T follicular helper cell (primary cell): ENCODE measurements at places on chromosomes 2 and 18.
A peak's percentile ranks its signal among the peaks of the same experiment; 100 is the strongest.

- DNase-seq: no peak
Observed at GRCh38 chr18:56238576-56238975, 399.8 kb downstream of the TXNL1 start.

DNA sequence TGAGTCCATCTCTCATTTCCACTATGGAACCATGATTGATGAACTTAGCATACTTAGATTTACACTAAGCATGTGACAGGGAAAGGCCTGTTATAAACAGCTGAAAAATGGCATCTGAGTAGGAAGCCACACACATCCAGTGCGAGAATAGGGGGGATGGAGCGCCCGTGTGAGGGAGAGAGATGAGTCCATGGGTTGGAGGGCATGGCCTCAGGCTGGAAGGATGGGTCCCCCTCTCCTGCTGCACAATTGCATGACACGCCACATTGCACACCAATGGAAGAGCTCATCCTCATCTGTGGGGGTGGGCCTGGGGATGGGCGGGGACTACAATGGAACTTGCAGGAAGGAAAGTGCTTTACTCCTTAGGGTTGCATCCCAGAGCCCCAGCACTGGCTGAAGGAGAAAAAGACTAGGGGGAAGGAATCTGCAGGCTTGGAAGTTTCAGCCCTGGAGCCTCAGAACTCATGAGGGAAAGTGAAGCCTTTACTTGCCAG lies 46.4 kb upstream of the CXCR4 start:
- no peak for DNase-seq

GRCh38 chr2:222424729-222425671 lies 657 bp downstream of the SGPP2 start:
- peak; percentile 48 for DNase-seq

GRCh38 chr2:55112229-55113031 lies 62.2 kb upstream of the RTN4 start:
- no peak for DNase-seq

- DNase-seq: peak; percentile 37
Observed at GRCh38 chr18:13290856-13291271, 72.3 kb downstream of the LDLRAD4 start.

GRCh38 chr2:164705412-164706167 lies 84.3 kb upstream of the GRB14 start:
- no peak for DNase-seq

DNA sequence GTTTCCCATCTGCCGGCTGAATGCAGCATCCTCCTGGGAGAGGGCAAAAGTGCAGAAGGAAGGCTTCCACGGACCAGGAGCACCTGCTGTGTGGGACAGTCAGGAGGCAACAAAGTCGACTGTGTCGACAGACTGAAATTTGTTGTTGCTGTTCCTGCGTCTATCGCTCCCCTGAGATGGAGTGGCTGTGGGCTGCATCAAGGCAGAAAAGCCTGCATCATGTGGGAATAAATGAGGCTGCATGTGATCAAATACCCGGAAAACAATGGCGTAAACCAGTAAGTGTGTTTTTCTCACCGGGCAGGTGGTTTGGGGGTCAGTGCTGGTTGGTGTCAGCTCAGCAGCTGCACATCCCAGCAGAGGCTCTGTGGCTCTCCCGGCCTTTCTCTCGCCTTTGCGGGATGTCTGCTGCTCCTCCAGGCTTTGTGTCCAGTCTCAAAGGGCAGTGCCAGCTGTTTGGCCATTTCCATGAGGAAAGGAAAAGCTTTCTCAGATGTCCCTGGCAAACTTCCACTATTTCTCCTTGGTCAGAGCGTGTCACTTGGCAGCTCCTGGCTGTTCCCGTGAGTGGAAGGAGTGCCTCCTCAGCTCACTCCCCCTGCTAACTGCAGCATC lies 262.4 kb downstream of the NDUFA10 start:
- DNase-seq: no peak

GRCh38 chr2:178256382-178257042 lies 62.2 kb downstream of the OSBPL6 start:
- no peak for DNase-seq

- no peak for DNase-seq
Observed at GRCh38 chr2:28689771-28690170, 61.9 kb upstream of the PPP1CB start.

DNA sequence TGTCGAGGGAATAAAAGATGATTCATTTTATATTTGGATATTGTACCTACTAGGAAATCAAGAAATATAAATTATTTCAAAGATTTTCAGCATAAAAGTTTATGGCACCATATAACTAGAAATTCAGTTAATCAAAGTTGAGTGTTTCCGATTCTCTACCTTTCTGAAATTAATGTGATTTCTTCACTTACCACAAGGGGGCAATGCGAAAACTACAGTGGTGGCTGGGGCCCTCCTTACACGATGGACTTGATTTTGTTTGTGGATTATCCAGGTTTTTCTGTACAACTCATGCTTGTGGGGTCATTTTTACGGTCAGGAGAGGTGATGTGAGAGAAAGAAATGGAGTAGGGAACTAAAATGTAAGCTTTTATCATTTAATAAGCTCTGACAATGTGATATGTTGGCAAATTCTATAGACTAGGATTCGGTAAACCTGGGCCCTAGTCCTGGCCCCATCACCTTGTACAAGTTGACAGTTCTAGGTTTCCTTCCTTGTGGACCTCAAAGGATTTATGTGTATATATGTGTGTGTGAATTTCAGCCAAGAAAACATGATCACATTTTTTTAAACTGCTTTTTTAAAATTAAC lies 47.6 kb downstream of the G6PC2 start:
- DNase-seq: no peak

DNA sequence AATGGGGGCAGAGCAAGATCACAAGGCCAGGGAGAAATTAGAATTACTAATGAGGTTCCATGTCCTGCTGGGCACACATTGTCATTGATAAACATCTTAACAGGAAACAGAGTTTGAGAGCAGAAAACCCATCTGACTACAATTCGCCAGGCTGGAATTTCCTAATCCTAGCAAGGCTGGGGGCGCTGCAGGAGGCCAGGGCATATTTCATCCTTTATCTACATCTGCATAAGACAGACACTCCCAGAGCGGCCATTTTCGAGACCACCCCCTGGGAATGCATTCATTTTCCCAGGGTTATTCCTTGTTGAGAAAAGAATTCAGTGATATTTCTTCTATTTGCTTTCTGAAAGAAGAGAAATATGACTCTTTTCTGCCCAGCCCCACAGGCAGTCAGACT lies 152.7 kb downstream of the SUCLG1 start:
- no peak for DNase-seq

GRCh38 chr2:176902454-176902853 lies 310.1 kb upstream of the HNRNPA3 start:
- DNase-seq: no peak

- no peak for DNase-seq
Observed at GRCh38 chr2:135863233-135863632, 13.0 kb downstream of the MCM6 start.

DNA sequence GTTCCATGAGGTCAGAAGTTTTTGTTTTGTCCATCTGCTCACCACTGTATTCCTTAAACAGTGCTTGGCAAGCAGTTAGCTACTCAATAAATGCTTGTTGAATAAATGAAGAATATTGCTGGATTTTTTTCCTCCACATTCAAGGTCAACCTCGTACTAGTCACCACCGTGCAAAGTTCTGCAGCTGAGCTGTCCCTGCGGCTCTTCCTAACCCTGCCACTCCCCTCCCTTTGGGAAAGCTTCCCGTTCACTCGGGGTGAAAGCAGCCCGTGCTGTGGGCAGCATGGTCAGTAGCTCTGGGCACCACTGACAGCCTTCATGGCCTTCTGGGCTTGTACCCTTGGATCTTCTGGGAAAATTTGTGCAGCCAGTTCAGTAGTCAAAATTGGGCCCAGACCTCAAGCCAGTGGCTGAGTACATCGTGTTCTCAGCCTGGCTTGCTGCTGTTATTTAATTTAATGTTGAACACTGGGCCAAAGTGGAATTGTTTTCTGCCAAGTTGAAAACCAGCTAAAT lies 469.3 kb upstream of the RAB12 start:
- DNase-seq: no peak

- DNase-seq: no peak
Observed at GRCh38 chr18:63119647-63120046, 199.9 kb downstream of the BCL2 start.

GRCh38 chr18:41940506-41941215 lies 14.4 kb upstream of the PIK3C3 start:
- DNase-seq: no peak
